Activated T-cell treated with anti-CD3 and anti-CD28 coated beads for 4 hours (primary cell): ENCODE measurements at places on chromosomes 7 and 10.

- DNase-seq: no peak
Measured at GRCh38 chr7:96508371-96508770, 186.5 kb upstream of the SLC25A13 start.

- no peak for DNase-seq
Measured at GRCh38 chr7:101901661-101902491, 84.5 kb downstream of the CUX1 start.

DNA sequence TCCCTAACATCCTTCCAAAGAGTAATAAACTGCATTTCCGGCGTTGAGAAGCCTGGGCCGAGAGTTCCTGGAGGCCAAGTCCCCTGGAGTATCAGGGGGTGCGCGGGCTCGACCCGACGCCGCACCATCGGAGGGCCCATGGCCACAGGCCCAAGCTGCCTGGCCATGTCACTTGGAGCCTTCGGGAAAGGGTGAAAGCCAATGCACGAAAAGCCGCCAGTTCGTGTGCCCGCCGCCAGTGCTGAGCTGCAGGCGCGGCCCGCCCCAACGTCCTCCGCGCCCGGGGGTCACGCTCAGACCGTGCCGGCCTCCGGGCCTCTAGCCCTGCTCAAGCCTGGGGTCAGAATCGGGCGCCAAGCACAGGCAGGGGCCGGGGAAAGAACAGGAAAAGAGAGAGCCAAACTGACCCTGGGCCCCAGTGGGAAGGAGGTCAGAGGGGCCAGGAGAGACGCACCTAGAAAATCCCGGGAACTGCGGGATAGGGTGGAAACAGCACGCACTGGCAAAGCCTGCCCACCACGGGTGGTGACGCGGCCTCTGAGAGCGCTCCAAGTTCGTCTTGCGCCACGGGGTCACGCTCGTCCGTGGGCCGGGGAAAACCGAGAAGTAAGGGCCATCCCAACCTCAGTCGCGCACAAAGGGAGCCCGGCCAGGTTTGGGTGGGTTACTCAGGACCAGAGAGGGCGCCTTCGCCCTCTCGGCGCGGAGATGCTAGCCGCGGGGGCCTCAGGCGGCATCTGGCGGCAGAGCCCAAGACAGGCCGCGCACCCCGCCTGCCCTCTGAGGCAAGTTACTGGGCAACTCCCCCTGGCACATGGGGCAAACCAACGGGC lies 4.2 kb upstream of the EBF3 start:
- no peak for DNase-seq

- no peak for DNase-seq
Measured at GRCh38 chr7:127252778-127253280, at the start of gene GRM8. Gene GRM8, minus strand, starts transcription at chr7:127252941.

- DNase-seq: no peak
Measured at GRCh38 chr7:23967949-23968599, 258.1 kb downstream of the STK31 start.

DNA sequence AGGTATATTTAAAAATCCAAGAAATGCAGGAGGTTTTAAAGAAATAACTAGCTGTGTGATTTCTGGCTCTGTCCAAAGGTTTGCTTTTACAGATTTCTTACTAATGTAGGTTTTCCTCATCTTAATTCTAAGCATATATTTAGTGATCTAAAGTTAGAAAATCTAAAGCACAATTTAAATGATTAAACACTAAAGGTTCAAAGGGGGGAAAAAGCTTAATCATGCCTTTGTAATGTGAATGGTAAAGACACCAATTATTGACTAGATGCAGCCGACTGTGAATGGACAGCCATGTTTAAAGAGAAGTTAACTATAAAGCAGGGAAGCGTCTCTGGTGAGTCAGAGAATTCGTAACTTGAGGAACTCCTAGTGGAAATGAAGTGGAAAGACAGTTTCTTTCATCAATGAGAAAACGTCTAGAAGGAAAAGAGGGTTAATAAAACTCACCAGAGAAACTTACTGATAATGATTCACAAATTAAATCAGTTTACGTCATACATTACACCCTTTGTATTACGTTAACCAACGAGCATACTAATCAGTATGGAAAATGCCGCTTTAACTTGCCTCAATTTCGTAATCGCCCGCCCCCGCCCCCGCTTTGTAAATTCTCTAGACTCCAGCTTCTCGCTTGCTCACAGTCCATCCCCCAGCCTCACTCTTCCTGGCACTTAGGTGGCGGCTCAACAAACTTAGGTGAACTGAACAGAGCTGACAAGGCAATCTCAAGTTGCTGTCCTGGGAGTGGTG lies 1.1 kb upstream of the HBP1 start:
- DNase-seq: peak; percentile 60

GRCh38 chr10:104741127-104741526 lies 100.0 kb downstream of the SORCS3 start:
- no peak for DNase-seq

GRCh38 chr10:2748287-2748686 lies 319.1 kb upstream of the PFKP start:
- DNase-seq: no peak
